Endodermal cell (in vitro differentiated cells): ENCODE measurements at places on chromosomes 2 and 18. TPM values are rescaled to one million over a fixed set of nuclear protein-coding genes. Genes with fewer than 3 reads are reported as not detected.

DNA sequence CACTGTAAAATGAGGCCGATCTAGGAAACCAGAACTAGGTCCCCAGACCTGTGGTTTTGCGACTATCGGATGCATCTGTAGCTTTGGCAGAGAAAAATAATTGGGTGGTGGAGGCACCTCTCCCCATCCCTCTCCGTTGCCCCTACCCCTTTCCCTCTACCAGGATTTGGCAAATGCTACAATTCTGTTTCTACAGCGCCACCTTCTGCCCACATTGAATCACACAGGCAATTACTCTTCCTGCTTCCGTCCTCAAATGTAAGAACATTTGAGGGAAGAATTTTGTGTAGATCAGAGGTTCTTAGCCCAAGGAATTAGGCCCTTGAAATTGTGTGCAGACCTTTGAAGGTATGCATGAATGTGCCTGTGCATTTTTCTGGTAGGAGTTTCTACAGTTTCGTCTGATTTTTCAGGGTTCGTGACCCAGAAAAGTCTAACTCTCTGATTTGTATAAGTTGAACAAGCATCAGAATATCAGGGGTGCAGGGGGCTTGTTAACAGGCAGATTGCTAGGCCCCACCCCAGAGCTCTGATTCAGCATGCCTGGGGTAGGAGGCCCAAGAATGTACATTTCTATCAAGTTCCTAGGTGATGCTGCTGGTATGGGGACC lies 11.2 kb downstream of the ATP6V1B1 start:
- peaks cover 3% of the 10 kb centered on the region for H3K4me1 ChIP-seq
- no peak overlapping the region for H3K4me3 ChIP-seq
- peak; percentile 91 for DNase-seq
- H3K36me3 ChIP-seq = no peaks in the 10 kb centered on the region
- peaks cover 63% of the 10 kb centered on the region for H3K27me3 ChIP-seq

- peaks cover 4% of the 10 kb centered on the region for H3K4me1 ChIP-seq
- no peak for DNase-seq
- no peak overlapping the region for H3K4me3 ChIP-seq
- no peaks in the 10 kb centered on the region for H3K27me3 ChIP-seq
These were observed 12.4 kb downstream of the COPS8 start for GRCh38 chr2:237097911-237098702.

- no peak overlapping the region for H3K4me3 ChIP-seq
- no peaks in the 10 kb centered on the region for H3K36me3 ChIP-seq
- H3K4me1 ChIP-seq = no peaks in the 10 kb centered on the region
- no peak overlapping the region for H3K27ac ChIP-seq
- no peaks in the 10 kb centered on the region for H3K27me3 ChIP-seq
These were observed 176.3 kb downstream of the TPGS2 start for GRCh38 chr18:36652503-36652902.

DNA sequence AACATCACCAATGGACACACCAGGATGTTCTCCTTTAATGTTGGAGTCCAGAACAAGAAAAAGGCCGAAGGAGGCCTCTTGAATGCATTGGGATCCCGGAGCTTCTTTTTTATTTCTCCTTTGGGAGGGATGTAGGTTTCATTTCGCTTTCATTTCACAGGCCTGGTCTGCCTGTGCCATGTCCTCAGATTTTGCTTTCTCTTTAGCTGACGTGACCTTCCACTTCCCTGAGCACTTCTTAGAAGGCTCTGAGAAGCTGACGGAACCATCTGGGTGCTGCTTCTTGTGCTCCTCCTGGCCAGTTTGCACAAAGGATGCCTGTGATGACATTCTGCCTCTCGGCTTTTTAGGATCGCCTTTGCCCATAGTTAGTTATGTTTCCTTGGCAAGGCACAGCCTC lies 15.1 kb upstream of the MBOAT2 start:
- H3K27me3 ChIP-seq = no peaks in the 10 kb centered on the region
- DNase-seq = no peak
- H3K4me1 ChIP-seq = no peaks in the 10 kb centered on the region
- H3K36me3 ChIP-seq = no peaks in the 10 kb centered on the region

- peaks cover 18% of the 10 kb centered on the region for H3K4me1 ChIP-seq
- no peaks in the 10 kb centered on the region for H3K27me3 ChIP-seq
- no peaks in the 10 kb centered on the region for H3K36me3 ChIP-seq
- no peak for DNase-seq
These were observed 83.7 kb upstream of the SPATS2L start for GRCh38 chr2:200222791-200223190.

GRCh38 chr2:168478206-168478605 lies 22.1 kb downstream of the CERS6 start:
- no peak overlapping the region for H3K27ac ChIP-seq
- DNase-seq = peak; percentile 73
- peak overlapping the region; percentile 27 for H3K4me3 ChIP-seq

DNA sequence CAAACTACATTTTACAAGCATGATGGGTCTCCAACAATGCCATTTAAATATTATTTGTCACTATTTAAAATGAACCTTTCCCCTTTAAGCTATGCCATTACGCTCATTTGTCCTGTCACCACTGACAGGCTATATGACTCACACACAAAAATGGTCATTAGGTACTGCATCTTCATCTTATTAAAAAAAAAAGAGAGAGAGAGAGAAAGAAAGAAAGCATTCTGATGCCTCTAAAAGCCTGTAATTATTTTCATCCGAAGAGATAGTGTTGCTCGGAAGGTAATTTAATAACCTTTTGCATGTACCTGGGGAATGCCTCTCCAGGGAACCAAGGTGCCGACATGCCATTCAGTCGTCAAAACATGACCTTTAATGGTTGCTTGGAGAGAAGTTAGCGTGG lies 226.7 kb downstream of the ARHGAP15 start:
- H3K27ac ChIP-seq = no peak overlapping the region
- no peak for DNase-seq
- H3K27me3 ChIP-seq = no peaks in the 10 kb centered on the region
- no peaks in the 10 kb centered on the region for H3K4me1 ChIP-seq

- H3K27me3 ChIP-seq = no peaks in the 10 kb centered on the region
- peaks cover 4% of the 10 kb centered on the region for H3K4me1 ChIP-seq
- H3K27ac ChIP-seq = no peak overlapping the region
These were observed 42.2 kb downstream of the THNSL2 start for GRCh38 chr2:88212251-88212790.

GRCh38 chr2:113068706-113069485 lies 1.1 kb downstream of the IL1F10 start:
- H3K4me3 ChIP-seq = no peak overlapping the region
- H3K4me1 ChIP-seq = peaks cover 6% of the 10 kb centered on the region
- DNase-seq = no peak
- H3K27ac ChIP-seq = no peak overlapping the region
- H3K27me3 ChIP-seq = no peaks in the 10 kb centered on the region

DNA sequence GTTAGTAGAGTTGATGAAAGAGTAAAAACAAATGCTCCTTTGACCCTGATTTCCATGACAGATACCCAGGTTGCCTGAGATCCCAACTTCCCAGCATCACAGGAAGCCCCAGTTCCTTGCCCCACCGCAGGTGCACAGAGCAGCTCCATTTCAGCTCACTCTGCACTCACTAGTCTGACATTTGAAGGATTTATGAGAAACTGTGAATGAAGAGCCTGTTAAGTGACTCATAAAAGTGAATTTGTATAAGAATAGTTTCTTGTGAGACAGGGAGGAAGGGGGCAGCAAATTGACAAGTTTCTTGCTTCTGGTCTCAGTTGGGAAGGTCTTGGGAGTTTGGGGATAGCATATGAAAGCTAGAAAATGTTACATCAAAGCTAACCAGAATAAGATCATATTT lies 248.7 kb upstream of the ATP5MC3 start:
- H3K27ac ChIP-seq = peak overlapping the region; percentile 53
- no peak for DNase-seq
- no peaks in the 10 kb centered on the region for H3K27me3 ChIP-seq

MROH2A gene
- total RNA-seq = not detected in 3 replicates

NCKAP1 gene
- 133 to 138 TPM (median 136 TPM) in 3 replicates for total RNA-seq

MAPRE3 gene
- total RNA-seq = 2.8 and 3.2 TPM in 2 replicates
